ENCODE measurements at places on chromosomes 3 and 15.

GRCh38 chr3:157982359-157982758 lies 123.9 kb downstream of the SHOX2 start:
- DNase-seq = no peak

GRCh38 chr3:59443618-59444293 lies 393.9 kb upstream of the CFAP20DC start:
- DNase-seq = no peak

GRCh38 chr3:172367205-172368105 lies 80.8 kb downstream of the GHSR start:
- DNase-seq = no peak

DNA sequence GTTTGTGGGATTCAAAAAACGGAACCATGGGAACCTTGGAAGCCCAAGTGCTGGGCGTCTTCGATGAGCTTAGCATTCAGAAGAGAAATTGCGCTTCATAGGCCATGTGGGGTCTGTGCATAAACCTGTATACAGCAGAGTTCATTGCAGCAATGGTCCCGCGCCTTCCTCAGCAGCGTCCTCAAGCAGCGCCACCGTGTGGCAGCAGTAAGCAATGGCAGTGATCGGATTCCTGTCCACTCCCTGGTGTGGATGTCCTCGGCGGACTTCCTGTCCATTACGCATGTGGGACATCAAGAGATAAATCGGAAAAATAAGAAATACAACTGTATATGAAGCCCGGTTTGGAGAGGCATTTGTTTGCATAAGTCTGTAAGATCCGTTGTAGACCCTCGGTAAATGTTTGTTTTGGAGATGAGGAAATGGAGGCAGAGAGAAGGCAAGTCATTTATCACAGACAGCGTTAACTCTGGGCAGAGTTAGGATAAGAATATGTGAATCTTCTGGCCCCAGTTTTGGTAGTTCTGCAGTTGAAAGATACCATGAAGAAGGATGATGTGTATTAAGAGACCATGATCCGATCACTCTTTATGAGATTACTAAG lies 57.7 kb downstream of the CNTN4 start:
- DNase-seq = no peak

DNA sequence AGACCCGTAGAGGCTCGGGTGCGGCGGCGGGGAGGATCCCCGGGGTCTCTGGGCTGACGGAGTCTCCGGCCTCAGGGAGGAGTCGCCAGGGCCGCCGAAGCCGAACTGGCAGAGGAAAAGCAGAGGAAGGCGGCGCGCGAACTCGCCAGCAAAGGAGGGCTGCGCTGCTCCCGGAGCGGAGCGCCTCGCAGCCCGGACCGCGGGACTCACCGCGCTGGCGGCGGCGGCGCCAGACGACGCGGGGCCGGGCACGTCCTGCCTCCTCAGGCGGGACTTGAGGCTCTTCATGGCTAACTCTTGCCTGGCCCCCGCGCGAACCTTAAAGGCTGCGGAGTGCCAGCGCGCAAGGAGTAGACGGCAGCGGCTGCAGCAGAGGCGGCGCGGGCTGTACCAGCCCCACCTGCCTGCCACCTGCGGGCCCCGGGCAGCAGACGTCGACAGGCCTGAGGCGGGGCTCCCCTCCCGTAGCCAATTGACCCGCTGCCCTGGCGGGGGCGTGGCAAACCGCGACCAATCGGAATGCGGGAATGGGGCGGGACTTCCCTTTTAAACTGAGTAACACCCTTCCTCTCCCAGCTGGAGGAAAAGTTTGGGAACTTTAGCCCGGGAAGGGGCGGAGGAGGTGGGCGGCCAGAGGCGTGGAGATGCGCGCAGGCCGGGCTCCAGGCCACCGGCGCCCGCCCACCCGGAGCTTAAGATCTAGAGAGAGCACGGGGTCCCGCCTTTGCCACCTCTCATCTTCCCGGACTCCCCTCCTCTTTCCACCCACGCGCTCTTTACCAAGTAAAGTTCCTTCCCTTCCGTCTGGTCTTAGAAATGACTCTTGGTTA lies at the start of gene UACA:
Gene UACA (minus strand): TSS at position 439 of the 830 bp plus-strand sequence. CDS start 151 bp downstream, at position 288.
- DNase-seq = peak; percentile 83

GRCh38 chr3:99330924-99331532 lies 307.4 kb upstream of the COL8A1 start:
- DNase-seq = no peak

DNA sequence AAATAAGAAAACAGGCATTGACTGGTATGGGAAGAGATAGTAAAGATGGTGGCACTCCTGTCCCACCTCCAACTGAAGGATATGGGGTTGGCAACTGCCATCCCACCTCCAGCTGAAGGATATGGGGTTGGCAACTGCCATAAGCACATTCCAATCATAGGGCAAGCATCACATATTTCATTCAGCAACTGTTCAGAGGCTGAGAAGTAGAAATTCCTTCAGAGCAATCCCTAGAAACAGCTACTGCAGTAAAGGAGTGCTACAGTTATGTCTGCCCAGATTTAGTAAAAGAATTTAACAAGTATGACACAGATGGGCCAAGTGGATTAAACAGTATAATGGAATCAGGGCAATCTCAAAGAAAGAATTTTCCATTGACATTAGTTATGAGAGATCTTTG lies 156.8 kb downstream of the IMPG2 start:
- no peak for DNase-seq

GRCh38 chr15:101167411-101167752 lies 84.5 kb downstream of the CHSY1 start:
- no peak for DNase-seq

- DNase-seq = no peak
Measured at GRCh38 chr3:87996882-87997281, 61.9 kb downstream of the CGGBP1 start.

- no peak for DNase-seq
Measured at GRCh38 chr15:74306781-74307217, 60.6 kb downstream of the CYP11A1 start.

DNA sequence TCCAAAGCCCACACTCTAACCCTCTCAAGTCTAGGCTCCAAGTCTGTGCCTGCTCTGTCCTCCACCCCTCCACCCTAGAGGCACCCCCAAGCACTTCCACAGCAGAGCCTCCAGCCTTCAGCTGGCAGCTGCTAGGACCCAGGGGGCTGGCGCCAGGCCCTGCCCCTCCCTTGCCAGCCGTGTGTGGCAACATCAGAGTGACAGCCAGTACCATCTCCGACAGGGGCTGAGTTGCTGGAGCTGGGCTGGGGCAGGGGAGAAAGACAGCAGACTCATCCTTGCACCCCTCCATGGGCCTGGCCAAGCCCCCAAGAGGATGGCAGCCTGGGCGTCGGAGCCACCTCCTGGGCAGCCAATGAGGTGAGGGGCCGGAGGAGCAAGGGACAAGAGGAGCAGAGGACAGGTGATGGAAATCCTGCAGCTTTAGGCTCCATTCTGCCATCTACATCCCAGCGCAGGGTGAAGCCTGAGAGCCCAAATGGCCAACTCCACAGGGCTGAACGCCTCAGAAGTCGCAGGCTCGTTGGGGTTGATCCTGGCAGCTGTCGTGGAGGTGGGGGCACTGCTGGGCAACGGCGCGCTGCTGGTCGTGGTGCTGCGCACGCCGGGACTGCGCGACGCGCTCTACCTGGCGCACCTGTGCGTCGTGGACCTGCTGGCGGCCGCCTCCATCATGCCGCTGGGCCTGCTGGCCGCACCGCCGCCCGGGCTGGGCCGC lies at the start of gene GPR62:
Gene GPR62 (plus strand): TSS at position 207 of the 718 bp plus-strand sequence. CDS start 272 bp downstream, at position 479.
- no peak for DNase-seq

DNA sequence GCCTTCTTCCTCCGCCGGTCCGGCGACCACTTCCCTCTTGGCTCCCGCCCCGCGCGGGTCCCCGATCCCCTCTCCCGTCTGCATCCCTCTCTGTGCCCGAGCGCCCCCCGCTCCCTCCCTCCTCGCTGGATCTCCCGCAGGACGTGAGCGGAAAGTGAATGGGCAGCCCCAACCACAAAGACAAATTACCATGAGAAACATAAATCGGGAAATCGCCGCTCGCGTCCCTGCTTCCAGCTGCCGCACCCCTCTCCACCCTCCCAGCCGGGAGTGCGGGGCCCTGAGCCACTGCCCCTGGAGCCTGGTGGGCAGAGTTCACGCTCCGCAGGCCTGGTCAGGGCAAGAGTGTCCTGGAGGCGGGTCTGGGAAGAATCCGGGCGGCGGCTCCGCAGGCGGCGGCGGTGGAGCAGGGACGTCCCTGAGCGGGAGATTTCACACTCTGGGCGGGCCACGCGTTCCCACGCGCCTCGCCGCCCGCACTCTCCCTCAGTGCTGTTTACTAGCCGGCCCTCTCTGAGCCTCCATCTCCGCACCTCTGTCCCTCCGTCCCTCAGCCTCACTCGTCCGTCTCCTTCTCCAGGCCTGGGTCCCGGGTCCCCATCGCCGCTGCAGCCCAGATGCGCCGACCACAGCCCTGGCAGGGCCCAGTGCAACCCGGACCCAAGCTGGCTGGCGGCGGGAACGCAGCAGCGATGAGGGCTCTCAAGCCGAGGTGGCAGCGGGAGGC lies 835 bp downstream of the SEMA5B start:
- no peak for DNase-seq

DNA sequence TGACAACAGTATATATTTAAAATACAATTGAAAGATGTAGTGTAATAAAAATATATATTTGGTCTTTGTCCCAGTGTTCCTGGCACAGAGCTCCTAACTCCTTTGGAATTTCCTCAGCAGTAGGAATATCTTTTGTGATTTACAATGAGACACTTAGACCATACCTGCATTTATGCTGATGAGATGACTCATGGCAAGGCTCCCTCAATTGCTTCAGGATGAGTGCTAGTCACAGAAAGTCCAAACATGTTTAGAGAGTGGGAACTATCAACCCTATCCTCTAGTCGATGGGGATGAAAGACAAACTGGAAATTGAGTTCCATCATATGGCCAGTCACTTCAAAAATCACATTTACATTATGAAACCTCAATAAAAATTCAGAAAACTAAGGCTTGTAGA lies 588.3 kb upstream of the LMCD1 start:
- no peak for DNase-seq

- DNase-seq = no peak
Measured at GRCh38 chr15:39728845-39729244, 53.8 kb downstream of the FSIP1 start.

DNA sequence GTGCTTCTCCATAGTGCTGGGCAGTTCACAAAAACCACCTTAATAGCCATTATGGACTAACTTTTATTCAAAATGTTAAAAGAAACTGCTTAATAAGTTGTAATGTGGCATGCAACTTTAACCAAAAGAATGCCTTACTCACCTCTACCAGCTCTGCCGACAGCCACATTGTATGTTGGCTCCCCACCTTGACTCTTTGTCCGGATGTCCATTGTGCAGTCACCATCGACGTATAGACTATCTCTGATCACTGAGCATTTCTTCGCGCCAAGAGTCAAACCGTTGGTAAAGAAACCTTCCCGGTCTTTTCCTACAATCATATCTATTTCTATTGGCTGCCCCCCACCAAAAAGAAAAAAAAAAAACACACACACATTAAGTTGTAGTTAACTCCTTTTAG lies 2.5 kb downstream of the PFN2 start:
- peak; percentile 42 for DNase-seq

DNA sequence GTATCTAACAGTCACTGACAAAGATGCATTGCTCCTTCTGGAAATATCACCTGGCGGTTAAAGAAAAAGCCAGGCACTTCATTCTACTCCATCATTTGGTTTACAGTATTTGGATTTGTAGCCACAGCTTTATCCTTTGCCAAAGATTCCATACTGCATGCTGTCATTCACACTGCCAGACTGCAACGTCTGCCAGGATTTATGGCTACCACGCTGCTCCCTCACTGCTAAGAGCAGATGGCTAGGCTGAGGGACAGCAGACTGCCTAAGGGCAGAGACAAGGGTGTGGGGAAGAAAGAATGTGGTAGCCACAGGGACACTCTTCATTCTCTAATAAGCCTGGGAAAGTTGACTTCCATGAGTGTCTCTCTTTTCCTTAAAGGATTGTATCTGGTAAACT lies 1047.0 kb downstream of the TUSC7 start:
- DNase-seq = peak; percentile 96

DNA sequence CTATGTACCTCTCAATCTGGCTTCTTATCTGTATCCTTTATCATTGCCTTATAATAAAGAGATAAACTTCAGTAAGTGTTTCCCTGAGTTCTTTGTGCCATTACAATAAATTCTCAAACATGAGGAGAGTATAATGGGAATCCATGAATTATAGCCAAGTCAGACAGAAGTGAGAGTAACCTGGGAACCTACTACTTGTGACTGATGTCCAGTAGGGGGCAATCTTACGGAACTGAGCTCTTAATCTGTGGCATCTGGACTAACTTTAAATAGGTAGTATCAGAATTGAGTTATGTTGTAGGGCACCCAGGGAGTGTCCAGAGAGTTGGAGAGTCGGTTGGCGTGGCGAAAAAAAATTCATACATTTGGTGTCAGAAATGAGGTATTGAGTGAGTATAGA lies 542.6 kb downstream of the ZBBX start:
- peak; percentile 18 for DNase-seq
